Omental fat pad (tissue), 4 donors: ENCODE measurements at places on chromosomes 13 and 19.

DNA sequence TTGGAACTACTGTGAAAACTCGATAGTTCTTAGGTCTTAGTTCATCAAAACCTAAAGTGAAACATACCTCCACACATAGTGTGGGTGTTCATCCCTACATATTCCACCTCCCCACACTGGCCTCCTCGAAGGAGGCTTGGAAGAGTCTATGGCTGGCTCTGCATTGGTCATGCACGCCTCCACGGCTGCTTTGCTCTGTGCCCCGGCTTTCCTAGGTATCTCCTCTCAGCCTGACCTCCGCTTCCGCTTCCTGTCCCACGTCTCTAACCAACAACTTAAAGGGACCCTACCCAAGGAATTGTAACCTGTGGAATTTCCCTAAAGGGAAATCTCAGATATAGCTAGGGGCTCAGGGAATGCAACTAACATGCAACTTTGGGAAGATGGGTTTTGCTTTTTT is 79.7 kb upstream of the MBNL2 start:
- no peak for DNase-seq

GRCh38 chr13:50589651-50590054 is 253.8 kb downstream of the DLEU7 start:
- DNase-seq, result no peak

DNA sequence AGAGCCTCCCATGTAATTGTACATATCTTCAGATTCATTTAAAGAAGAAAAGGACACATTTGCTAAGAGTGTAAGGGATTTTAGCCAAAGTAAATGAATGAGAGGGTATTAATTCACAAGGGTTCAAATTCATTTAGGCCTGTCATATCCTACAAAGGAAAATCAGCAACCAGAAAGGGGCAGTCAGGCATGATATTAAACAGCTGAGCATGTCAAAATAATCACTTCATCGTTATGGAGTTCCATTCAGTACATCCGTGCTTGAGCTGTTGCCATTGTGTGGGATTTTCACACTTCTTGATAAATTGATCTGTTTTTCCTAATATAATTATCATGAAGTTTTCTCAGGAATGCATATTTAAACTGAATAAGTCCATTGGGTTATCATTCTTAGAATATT is 567.1 kb downstream of the GPC5 start:
- no peak for DNase-seq

GRCh38 chr13:37488726-37489125 is 109.8 kb downstream of the POSTN start:
- no peak for DNase-seq

- no peak for DNase-seq
Observed at GRCh38 chr19:13492128-13492527, 14.2 kb downstream of the CACNA1A start.

- DNase-seq, result peak; percentile 95
Observed at GRCh38 chr19:11535792-11536595, 2.7 kb upstream of the CNN1 start.
